Activated CD4-positive, alpha-beta T cell treated with anti-CD3 and anti-CD28 coated beads for 24 hours (primary cell): ENCODE measurements at places on chromosomes 4 and X.

- no peak for DNase-seq
Measured at GRCh38 chr4:113086172-113086695, 36.8 kb downstream of the ANK2 start.

- DNase-seq = no peak
Measured at GRCh38 chrX:134000260-134001245, 15.2 kb upstream of the GPC3 start.

GRCh38 chrX:24292353-24292752 is 21.5 kb downstream of the SUPT20HL2 start:
- DNase-seq = no peak

DNA sequence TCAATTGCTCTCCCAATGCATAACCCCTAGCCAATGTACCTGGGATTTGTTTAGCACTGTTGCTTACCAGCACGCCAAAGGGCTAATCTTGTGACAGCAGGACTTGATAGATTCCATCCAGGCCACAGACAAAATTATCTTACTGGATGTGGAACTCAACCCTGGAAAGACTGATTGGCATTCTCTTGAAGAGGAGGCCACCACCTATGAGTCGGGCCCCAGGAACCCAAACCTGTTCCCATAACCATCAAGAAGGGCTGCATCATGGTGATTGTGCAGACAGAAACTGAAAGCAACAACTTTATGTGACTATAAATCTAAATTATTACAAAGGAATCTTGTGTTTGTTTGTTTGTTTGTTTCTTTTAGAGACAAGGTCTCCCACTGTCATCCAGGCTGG is 19.9 kb upstream of the TMEM255A start:
- DNase-seq = no peak

GRCh38 chr4:142463206-142463605 is 382.9 kb downstream of the INPP4B start:
- DNase-seq = no peak
